ENCODE measurements at places on chromosomes 2 and 18.
A peak's percentile ranks its signal among the peaks of the same experiment; 100 is the strongest.

- DNase-seq = no peak
Observed at GRCh38 chr2:144836635-144837350, 316.9 kb upstream of the ZEB2 start.

- DNase-seq = no peak
Observed at GRCh38 chr2:70954886-70955285, 19.2 kb downstream of the ATP6V1B1 start.

- DNase-seq = no peak
Observed at GRCh38 chr2:79638954-79639353, 126.1 kb downstream of the CTNNA2 start.

GRCh38 chr2:128695646-128696220 is 377.1 kb upstream of the HS6ST1 start:
- no peak for DNase-seq

DNA sequence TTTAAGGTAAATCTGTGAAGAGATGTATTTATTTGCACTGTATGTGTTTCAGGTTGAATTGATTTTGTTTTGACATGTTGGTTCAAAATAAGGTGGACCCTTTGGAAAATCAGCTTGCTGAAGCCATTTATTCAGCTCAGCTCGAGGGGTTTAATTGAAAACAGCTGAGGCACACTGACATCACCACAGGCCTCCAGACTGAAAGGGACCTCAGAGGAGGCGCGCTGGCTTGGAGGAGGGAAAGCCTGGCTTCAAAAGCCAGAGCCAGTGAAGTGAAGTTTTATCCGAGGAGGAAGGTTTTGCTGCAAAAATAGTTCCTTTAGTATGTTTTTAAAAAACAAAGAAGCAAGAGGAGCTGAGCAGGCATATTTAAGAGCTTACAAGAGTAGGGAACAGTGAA is 26.9 kb upstream of the DNMT3A start:
- no peak for DNase-seq

GRCh38 chr2:146879882-146880281 is 964.9 kb upstream of the ACVR2A start:
- no peak for DNase-seq

DNA sequence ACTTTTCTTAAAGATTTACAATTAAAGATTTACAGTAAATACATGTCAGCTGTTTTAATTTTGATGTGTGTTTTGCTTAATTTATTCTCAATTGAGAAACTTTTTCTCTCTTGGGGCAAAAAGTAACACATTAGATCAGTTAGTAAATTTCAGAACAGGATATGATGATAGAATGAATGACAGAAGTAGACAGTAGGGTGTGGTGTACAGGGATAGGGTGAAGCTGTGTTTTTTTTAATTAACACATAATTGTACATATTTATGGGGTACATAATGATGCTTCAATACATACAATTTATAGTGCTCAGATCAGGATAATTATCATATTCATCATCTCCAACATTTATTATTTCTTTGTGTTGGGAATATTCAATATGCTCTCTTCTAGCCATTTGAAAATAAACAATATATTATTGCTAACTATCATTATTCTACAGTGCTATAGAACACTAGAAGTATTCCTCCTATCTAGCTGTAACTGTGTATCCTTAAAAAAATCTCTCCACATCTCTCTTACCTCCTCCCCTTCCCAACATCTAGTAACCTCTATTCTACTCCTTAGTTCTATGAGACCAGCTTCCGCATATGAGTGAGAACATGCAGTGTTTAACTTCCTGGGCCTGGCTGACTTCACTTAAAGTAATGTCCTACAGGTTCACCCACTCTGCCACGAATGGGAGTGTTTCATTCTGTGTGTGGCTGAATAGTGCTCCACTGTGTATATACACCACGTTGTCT is 175.2 kb downstream of the SNTG2 start:
- no peak for DNase-seq

GRCh38 chr18:5197032-5197434 is at the start of gene AKAIN1:
AKAIN1 (minus strand) TSS chr18:5197257; CDS start chr18:5197053, 204 bp downstream.
- no peak for DNase-seq

DNA sequence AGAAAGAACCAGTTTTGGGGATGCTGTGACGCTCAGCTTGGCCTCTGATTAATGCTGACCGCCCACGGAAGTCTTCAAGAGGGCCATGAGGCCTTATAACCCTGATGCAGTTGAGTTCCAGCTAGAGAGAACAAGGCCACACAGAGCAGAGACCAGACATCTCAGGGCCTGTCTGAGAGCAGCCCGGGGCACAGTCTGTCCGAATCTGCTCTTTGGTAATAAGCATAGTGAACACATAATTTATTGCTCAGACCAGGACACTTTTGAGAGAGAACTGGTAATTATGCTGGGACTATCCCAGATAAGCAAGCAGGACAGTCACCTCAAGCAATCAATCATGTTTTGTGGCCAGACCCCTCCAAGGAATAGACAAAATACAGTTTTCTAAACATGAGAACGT is 68.5 kb downstream of the STPG4 start:
- no peak for DNase-seq

DNA sequence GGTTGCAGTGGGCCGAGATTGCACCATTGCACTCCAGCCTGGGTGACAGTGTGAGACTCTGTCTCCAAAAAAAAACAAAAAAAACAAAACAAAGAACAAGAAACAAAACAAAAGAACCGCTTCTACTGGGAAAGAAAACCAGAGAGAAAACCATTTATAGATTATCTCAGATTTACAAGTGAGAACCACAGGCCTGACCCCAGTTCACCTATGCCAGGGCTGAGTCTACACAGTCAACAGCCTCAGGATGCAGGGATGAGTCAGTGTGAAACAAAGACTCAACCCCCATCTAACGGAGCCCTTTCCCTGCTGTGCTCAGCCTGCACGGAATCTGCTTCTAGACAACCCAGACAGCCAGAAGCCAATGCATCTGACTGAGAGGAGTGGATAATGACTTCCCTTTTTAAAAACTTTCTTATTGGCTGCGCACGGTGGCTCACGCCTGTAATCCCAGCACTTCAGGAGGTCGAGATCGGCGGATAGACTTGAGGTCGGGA is 25.5 kb upstream of the YWHAQ start:
- DNase-seq = peak; percentile 68

DNA sequence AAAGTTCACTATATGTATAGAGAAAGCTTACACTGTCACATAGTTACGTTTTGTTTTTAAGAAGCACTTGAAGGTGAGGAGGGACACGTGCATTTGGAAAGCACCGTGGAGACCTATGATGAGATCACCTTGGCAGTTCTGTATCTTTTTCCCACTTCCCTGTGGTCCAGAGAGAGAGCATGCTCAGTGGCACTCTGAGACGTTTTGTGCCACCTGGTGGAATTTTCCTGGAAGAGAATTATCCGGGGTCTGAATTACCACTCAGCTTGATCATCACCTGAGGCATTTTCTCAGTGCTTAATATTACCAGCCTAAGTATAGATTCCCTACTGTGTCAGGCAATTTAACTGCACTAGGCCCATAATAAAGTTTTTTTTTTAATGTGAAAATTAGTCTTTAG is 469.4 kb upstream of the SMIM21 start:
- DNase-seq = no peak

DNA sequence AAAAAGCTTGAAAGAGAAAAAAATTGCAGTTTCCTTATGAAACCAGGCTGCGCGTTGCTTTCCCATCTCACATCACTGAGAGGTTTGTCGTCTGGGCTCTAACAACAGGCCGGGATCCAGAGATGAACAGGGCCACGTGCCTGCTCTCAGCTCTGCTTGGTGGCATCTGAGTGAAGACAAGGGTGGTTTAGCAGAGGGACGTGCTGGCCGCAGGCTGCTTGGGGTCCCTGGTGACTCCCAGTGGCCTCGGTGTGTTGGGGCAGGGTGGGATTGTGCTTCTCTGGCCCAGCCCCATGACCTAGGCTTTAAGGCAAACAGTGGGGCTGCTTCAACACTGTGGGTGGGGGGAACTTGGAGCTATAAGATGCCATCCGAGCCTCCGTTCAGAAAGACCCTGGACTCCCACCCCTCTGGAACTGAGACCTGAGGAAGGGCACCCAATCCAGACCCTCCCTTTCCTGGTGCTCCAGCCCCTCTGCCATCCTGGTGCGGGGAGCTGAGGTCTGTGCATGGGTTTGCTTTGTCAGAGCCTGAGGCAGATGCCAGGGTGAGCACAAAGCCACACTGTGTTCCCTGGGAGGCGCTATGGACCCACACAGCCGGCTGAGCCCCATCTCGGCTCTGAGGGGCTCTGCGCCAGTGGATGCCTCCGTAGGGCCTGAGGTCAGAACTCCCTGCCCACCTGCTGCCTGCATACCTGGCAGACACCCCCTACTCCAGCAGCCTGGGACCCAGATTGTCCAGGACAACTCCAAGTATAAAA is 18.4 kb upstream of the HPCAL1 start:
- DNase-seq = no peak

- no peak for DNase-seq
Observed at GRCh38 chr2:9565436-9566153, 10.0 kb upstream of the ADAM17 start.

- no peak for DNase-seq
Observed at GRCh38 chr2:55061523-55062344, 11.5 kb upstream of the RTN4 start.

DNA sequence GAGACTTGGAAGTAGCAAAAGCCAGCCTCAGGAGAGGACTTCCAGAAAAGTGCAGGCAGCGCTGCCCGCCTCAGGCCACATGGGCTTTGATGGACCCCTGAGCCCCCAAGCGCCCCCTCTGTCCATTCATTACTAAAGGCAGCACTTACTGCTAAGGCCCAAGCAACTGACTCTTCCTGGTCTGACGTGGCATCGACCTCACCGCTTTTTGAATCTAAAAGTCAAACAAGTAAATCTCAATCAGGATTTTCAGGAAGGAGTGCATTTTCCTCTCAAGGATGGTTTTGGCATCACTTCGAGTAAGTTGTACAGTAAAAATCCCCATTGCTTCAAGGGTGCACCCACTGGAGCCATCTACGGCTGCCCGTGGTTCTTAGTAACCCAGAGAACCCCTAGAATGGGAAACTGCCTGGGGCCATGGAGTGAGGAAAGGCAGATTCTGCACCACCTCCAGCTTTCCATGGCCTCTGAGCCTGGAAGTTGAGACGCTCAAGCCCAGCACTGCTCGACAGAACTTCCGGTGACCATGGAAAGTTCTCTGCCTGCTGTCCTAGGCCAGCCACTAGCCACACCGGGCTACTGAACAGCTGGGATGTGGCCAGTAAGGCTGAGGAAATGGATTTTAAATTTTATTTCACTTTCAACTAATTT is 7.0 kb downstream of the HJURP start:
- DNase-seq = no peak

DNA sequence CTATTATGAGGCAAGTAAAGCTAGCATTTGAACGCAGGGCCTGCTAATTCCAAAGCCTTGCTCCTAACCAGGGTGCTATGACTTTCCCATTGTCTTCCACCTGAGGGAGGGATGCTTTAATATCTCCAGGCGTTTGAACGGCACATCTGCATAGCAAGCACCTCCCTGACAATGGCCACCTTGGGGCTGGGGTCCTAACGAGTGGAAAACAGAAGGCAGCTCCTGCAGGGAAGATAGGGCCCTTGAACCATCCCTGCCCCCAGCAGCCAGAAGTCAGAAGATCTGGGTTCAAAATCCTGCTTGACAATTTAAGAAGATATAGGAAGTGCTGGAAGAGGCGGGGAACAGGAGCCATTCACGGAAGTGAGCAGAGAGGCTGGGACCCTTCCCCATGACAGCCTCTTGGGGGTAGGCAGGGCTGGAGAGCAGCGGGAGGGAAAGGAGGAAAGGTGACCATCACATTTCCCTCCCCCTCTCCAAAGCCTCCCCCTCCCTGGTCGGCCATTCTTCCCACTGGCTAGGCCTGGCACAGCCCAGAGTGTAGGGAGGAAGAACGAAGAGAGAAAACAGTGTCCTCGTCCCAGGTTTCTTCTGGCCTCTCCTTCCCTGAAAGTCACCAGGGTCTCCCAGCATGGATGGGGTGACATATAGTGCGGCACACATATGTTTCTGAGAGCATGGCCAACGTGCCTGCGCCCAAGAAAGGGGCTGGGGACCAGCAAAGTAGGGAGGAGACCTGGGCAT is 73.5 kb downstream of the EMX1 start:
- no peak for DNase-seq

- DNase-seq = no peak
Observed at GRCh38 chr2:26128176-26128575, 44.7 kb upstream of the GAREM2 start.

DNA sequence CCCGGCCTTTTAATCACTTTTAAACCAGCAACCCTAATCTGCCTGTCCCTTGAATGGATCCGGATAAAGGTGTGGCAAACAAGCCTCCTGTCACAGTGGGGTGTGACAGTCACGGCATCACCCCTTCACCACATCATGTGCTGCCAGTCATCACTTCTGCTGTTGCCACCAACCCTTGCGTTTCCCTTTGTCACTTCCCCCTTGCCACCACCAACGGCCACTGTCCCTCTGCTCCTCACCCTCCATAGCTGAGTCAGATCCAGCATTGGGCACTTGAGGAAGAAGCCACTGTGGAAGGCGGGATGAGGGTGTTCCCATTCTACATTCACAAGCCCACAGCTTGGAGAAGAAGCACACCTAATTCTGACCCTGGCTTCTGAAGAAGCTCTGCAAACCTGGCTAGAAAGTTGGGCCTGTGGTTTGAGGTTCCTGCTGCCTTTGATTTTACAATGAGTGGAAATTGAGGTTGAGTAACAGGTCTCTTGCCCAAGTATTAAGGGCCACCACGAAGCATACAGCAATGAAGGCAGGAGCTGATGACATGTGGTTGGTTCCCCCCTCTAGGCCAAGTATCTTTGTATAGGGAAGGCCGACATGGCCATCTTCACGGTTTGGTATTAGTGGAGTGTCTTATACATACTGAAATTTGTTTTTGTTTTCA is 22.9 kb upstream of the DARS1 start:
- peak; percentile 78 for DNase-seq

DNA sequence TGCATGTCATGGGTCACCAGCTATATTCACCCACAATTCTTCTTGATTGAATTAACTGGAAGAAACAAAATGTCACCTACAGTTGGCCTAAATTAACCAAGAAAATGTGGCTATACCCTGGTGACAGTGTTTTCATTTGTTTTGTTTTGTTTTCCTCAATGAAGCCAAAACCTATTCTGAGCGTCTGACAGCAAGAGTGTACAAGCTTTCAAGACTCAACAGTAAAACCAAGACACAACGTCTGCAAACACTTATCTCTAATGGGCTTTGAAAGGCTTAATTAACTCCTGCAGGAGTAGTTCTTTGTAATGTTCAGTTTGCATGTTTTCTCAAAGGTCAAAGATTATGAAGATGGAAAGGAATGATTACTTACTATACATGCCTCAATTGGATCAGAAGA is 827.6 kb upstream of the KLHL29 start:
- no peak for DNase-seq

GRCh38 chr2:65595630-65596029 is 163.2 kb upstream of the SPRED2 start:
- DNase-seq = no peak

DNA sequence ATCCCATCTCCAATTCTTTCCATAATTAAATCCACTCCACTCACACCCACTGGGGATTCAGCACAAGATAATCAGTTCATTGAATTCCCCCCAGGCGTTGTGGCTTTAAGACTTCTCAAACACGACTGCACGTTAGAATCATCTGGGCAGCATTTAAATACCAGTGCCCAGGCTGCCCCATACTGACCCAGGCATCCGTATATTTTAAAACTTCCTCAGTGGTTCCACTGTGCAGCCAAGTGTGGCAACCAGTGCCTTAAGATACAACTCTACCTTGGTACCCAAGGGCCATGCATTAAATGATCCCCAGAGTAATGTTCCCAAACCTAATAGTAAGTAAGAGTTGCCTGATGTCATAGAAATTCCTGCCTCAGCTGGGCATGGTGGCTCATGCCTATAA is 54.3 kb upstream of the BZW1 start:
- DNase-seq = no peak

Data from CD4-positive, alpha-beta T cell treated with Interleukin-21 for 1 hour (primary cell).